ENCODE measurements at places on chromosomes 3 and 15.

- DNase-seq: no peak
Measured at GRCh38 chr15:48924528-48925393, 39.0 kb downstream of the SHC4 start.

- no peak for DNase-seq
Measured at GRCh38 chr3:132083159-132083558, 48.3 kb upstream of the CPNE4 start.

- DNase-seq: no peak
Measured at GRCh38 chr3:189790658-189791057, 159.5 kb downstream of the TP63 start.

DNA sequence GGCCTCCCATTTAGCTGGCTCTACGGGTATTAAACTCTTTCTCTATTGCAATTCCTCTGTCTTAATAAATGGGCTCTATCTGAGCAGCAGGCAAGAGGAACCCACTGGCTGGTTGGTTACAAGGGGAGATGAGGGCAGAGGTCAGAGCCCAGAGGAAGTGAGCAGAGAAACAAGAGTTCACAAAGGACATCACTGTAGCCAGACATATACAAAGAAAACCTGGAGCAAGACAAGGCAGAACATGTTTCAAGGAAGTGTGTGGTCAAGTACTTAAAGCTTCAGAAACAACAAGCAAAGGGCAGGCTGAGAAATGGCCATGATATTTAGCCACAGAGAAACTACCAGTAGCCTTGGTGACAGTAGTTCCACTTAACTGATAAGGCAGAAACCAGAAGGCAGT lies 24.3 kb downstream of the SUSD5 start:
- no peak for DNase-seq

DNA sequence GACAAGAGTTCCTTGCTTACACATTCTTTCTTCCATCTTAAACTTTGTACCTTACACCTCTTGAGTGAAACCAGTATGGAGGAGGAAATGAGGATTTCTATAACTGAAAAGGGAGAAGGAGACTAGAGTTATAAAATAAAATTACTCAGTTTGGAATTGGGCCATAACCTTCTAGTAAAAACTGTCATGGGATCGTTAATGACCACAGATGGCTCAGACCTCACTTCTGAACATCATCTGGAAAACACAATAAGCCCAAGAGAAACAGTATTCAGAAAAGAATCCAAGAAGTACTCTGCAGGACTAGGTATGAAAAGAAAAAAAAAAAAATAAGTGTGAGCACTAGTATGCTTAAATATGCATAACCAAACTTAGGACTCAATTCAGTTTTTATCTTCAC lies 12.1 kb downstream of the GAP43 start:
- DNase-seq: no peak

GRCh38 chr3:160135851-160136250 lies 89.4 kb upstream of the C3orf80 start:
- DNase-seq: peak; percentile 46

DNA sequence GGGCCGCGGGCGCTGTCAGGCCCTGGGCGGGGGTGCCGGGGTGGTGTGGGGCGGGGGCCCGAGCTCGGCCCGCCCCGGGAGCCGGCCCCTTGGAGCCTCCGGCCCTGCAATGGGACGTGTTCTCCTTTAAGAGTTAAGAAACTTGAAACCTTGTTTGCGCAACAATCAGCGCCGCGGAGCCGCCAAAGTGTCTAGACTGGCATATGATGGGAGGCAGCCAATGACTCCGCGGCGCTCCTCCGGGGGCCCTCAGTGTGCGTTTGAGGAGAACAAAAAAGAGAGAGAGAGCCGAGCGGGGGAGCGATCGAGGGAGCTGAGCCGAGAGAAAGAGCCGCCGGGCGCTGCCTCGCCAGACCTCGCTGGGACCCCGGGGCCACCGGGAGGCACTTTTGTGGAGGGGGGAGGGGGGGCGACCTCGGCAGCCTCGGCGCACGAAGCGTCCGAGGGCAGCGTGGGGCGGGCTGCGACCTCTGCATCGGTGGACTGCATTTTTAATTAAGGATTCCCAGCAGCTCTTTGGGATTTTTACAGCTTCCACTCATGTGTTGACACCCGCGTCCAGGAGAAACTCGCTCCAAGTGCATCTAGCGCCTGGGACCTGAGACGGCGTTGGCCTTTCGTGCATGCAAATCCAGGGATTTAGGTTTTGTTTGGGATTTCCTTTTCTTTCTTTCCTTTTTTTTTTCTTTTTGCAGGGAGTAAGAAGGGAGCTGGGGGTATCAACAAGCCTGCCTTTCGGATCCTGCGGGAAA lies at the start of gene SMAD6:
Gene SMAD6, plus strand, starts transcription at position 202 of the 752 bp plus-strand sequence. CDS start 1,023 bp downstream, outside the sequence.
- DNase-seq: peak; percentile 97

DNA sequence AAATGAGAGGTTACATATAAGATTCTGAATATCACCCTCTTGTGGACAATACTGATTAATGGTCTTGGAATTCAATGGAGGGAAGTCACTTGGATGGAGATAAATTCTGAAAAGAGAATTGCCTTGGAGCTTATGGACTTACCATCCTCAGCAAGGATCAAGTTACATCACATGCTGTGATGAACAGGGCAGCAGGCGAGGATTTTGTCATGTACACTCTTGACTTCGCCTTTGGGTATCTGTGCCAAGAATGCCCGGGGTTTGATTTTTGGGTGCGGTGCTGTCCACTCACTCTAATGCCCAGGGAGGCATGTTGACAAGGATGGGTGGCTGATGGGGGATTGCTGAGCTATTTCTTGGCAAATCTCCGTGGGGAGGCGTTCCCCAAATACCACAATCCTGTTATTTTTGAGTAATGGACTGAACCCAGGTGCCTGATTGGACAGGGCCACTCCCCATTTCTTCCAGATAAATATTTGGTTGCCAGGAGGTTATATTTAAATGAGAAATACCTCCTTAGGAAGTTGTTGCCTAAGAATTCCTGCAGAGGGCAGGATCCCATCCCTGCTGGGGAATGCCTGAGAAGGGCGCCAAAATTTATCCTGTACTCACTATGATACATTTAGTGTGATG lies 96.3 kb downstream of the TPRG1 start:
- DNase-seq: peak; percentile 12
